ENCODE measurements at places on chromosomes 1 and 21.

- no peak for DNase-seq
Observed at GRCh38 chr1:33906156-33906555, 42.3 kb downstream of the HMGB4 start.

GRCh38 chr1:2233997-2234761 is 6.1 kb downstream of the SKI start:
- DNase-seq, result peak; percentile 91

- DNase-seq, result no peak
Observed at GRCh38 chr1:200147094-200147493, 119.6 kb downstream of the NR5A2 start.

GRCh38 chr1:209368864-209369598 is 214.5 kb upstream of the CAMK1G start:
- DNase-seq, result peak; percentile 68

DNA sequence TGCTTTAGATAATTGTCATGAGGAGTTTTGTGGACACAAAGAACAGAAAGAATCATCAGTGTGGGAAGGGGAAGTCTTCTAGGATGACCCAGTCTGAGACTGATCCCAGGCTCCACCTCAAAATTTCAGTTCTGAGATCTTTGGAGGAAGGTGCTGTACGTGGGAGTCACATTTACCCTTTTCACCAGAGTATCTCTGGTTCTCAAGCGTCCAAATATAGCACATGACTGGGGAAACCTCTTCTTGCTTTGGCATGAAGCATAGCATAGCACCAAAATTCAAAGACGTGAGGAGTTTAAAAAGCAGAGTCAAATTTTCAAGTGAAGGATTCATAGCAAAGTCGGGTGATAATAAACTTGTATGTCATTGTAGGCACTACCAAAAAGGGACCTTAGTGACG is 96.5 kb downstream of the LRRC53 start:
- no peak for DNase-seq

GRCh38 chr1:215007880-215008279 is 74.7 kb upstream of the KCNK2 start:
- DNase-seq, result no peak

Measured in AG08395 (cell line).